ENCODE measurements at places on chromosomes 5 and 9.
A peak's percentile ranks its signal among the peaks of the same experiment; 100 is the strongest.

GRCh38 chr9:125904155-125904851 is 157.1 kb downstream of the PBX3 start:
- no peak for ATAC-seq

DNA sequence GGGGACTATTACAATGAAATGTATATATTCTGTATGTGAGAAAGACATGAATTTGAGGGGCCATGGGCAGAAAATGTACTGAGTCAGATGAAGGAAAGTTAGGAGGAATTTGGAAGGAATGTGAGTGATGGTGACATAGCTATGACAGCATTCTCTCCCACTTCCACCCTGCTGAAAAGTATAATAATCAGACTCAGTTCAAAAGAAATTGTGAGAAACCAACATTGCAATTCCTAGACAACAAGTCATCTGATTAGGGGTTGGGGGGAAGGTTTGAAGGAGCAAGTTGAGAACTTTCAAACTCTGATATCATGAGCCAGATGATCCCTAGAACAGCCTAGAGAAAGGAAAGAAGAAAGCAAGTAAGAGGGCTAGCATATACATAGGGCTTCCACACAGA is 370.6 kb downstream of the DMRTA1 start:
- no peak for ATAC-seq

DNA sequence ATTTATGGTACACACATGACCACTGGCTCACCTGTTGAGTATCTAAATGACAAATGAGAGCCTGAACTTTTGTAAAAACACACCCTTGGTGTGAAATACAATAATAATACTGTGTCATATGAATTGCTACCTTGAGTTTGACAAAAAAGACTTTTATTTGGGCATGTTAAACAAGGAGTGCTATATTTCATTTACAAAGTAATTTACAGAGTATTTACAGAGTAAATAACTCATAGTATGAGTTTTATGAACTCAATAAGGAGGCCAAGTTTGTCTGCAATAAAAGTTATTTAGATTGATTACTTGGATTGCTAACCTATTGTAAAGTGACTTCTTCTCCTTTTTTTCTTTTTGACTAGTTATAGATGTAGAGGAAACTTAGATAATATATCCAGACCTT is 146.0 kb upstream of the NUDT12 start:
- no peak for ATAC-seq

DNA sequence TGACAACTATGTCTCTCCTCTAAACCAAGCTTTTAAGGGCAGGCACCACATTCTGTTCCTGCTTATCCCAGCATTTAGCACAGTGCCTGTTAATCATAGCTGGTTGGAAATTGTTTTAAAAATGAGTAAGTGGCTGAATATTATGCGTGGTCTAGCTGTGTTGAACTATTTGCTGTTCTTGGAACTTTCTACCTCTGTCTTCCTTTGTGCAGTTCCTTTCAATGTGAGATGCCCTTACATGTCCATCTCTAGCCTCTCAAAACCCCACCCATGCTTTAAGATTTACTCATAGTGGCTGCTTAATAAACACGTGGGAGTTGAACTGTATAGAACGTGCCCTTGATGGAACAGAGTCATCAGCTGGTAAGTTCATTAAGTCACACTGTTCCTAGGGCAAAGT is 34.5 kb downstream of the C9orf57 start:
- peak; percentile 21 for ATAC-seq

GRCh38 chr5:149172261-149172660 is 31.0 kb downstream of the ABLIM3 start:
- peak; percentile 93 for ATAC-seq

DNA sequence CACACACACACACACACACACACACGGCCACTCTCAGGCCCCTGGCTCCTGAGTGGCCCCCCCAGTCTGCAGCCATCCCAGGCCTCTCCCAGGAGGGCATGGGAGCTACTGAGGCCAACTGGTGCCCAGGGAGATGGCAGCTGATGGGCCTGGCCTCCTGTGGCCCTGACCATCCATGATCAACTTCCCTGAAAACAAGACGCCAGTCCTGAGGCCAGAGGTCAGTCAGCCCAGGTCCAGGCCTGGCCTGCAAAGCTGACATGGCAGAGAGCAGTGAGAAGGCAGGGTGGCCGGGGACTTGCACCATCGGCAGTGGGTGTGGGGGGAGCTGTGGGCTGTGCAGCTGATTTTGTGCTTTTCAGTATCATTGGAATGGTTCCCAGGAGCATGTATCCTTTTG is 47.0 kb downstream of the SARDH start:
- ATAC-seq = no peak

- peak; percentile 57 for ATAC-seq
Observed at GRCh38 chr9:71761938-71762353, 6.4 kb downstream of the CEMIP2 start.

- no peak for ATAC-seq
Observed at GRCh38 chr9:33293782-33294181, 3.5 kb downstream of the NFX1 start.

- ATAC-seq = peak; percentile 31
Observed at GRCh38 chr5:113245427-113246225, 189.2 kb downstream of the TSSK1B start.

DNA sequence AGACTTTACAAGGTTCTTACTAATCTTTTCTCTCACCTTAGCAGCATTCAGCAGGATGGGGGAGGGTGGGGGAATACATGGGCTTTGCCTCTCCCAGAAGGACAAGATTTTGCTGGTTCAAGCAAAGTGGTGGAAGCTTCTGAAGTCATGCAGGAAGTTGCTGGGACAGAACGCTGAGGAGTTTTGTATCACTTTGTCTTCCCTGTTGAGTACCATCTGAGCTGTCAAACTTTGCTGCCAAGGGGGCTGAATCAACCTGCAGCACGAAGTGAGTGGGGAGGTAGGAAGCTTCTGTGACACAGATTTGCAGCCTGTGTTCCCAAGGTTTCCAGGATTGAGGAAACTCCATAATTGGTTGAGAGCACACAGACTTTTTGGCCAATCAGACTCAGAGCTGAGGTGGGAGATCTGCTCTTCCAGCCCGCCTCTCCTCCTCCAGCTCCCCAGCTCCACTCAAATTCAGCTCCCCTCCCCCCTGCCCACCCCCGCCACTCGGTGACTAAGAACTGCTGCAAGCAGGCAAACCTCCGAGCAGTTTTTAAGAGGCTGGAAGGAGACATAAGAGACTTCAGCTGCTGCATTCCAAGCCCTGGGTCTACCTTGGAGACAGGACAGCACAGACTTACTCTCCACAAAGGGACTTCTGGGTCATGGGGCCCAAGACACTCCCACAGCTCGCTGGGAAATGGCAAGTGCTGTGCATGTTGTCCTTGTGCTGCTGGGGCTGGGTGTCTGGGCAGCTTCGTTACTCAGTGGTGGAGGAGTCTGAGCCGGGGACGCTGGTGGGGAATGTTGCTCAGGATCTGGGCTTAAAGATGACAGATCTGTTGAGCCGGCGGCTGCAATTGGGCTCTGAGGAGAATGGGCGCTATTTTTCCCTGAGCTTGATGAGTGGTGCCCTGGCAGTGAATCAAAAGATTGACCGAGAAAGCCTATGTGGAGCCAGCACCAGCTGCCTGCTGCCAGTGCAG is at the start of gene PCDHGC5:
TSS of gene PCDHGC5 (plus strand) at position 491 of the 971 bp plus-strand sequence. CDS start at position 651, 160 bp downstream.
- ATAC-seq = no peak

GRCh38 chr9:95845751-95846150 is 29.7 kb upstream of the ERCC6L2 start:
- ATAC-seq = no peak

GRCh38 chr5:58459146-58460001 is 512 bp downstream of the PLK2 start:
- peak; percentile 0 for ATAC-seq

DNA sequence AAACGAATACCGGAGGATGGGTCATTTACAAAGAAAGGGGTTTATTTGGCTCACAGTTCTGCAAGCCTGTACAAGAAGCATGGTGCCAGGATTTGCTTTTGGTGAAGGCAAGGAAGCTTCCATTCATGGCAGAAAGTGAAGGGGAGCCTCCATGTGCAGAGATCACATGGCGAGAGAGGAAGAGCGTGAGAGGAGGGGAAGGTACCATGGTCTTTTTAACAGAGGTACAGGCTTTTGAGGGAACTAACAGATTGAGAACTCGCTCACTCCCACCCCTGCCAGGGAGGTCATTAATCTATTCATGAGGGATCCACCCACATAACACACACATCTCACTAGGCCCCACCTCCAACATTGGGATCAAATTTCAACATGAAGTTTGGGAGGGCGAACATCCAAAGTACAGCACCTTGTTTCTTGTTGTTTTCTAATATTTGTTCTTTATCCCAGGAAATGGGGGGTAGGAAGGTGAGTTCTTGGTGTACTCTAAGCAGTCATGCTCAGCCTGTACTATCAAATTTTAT is 18.5 kb downstream of the TMC1 start:
- no peak for ATAC-seq

DNA sequence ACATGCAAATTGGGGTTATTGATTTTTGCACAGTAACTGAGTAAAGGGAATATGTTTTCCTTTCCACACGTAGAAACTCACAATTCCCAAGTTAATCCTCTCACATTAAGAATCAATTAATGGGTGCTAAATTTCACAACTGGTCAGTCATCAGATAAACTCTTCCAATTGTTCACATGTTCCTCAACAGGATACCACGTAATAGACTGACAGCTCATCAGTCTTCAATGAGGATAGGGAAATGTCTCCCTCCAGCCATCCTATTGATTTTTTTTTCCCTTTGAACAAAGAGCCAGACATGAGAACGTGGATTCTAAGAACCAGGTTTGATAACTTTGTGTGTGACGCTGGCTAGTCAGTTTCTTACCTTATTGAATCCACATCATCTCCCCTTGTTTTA is 768 bp upstream of the CER1 start:
- ATAC-seq = no peak

- ATAC-seq = no peak
Observed at GRCh38 chr5:17481378-17481777, 16.7 kb upstream of the TAF11L2 start.

DNA sequence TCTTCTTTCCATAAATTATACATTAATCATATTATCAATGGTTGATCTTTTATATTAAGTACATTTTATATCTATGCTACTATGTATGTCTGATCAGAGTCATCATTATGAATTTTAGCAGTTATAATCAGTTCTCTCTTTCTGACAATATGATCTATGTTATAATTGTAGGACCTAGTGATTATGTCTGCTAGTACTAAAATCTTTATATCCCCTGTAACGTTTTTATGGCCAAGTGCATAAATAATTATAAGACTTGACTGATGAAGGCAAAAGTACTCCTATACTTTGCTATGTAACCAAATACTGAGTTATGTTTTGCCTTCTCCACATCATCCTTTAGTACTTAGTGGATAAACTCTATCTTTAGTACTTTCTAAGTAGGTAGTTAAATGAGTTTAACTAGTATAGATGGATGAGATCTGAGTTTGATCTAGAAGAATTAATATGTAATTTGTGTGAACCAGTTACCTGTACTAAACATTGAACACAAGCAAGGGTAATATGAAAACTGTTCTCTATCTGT is 75.4 kb downstream of the SLF1 start:
- no peak for ATAC-seq

DNA sequence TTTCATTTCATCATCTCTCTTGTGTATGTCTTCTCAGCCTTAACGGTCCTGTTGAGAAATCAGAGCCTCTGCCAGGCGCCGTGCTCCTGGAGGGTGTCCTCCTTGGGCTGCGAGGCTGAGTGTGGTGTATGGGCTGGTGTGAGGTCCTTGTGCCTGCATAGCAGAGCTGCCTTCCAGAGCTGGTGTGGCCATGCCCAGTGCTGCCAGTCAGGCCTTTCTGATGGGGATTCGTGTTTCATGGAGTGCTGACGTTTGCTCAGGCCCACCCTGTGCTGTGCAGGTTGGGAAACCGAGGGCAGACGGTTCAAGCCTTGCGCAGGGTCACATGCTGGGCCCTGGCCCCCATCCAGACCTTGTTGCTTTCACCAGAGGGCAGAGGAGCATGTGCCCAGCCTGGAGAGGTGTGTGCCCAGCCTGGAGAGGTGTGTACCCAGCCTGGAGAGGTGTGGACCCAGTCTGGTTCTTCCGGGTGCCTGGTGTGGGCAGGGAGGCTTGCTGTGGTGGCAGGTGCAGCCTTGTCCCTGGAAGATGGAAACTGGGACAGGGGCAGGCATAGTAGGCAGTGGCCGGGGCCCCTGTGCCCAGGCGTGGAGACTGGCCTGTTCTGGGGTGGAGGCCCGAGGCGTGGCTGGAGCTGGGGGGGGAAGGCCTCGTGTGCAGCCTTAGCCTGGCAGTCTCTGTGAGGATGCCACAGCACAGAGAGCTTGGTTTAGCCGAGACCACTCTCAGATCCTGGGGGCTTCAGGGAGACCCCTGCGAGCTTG is 84.0 kb downstream of the RXRA start:
- ATAC-seq = no peak

DNA sequence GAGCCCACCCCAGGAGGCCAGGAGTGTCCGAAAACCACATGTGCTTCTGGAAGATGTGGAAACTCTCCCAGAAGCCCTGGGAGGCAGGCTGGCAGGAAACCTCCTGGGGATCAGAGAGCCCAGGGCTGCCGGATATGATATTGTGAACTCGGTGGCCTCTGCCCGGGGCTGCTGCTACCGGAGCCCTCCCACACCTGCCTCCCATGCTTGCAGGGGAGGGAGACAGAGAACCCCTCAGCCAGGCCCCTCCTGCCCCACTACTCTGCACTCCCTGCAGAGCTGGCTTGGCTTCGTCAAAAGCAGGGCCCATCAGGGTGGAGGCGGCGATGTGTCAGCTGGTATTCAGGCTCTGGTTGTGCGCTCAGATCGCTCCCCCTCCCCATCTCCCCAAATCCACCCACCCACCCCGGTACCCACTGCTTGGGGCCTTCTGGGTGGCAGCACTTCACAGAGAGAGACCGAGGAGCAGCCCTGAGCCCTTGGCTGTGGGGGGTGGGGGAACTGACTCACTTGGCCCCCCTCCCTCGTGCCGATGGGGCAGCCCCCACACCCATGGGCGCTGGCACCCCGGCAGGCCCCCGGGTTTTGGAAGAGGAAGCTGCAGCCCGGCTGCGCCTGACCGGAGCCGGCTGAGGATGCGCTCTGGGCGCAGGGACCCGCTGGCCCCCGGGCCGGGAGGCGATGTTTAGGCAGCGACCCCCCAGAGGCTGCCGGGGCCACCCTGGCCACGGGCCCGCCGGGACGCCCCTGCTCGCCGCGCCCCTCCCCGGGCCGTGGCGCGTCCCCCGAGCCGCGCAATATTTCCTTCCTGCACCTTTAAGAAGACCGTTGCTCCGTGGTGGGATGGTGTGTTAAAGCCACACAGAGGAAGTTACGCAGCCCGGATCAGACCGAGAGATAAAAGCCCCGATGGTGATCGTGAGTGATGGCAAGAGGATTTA is 786 bp upstream of the NTNG2 start:
- peak; percentile 74 for ATAC-seq

DNA sequence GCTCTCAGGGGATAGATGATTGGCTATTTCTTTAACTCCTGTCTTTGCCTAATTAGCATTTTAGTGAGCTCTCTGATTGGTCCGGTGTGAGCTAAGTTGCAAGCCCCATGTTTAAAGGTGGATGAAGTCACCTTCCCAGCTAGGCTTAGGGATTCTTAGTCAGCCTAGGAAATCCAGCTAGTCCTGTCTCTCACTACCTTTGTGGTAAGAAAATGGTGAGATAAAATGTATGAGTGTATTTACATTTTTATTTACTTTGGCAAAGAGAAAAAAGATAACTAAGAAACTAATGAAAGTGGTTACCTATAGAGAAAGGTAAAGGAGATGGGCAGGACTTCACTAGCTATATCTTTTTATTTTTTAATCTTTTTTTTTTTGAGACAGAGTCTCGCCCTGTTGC is 146.8 kb downstream of the RFK start:
- no peak for ATAC-seq

GRCh38 chr5:42810834-42811590 is 680 bp downstream of the SELENOP start:
- ATAC-seq = no peak
